NCI-H1048 (cell line): ENCODE measurements at places on chromosomes 13 and 19.

DNA sequence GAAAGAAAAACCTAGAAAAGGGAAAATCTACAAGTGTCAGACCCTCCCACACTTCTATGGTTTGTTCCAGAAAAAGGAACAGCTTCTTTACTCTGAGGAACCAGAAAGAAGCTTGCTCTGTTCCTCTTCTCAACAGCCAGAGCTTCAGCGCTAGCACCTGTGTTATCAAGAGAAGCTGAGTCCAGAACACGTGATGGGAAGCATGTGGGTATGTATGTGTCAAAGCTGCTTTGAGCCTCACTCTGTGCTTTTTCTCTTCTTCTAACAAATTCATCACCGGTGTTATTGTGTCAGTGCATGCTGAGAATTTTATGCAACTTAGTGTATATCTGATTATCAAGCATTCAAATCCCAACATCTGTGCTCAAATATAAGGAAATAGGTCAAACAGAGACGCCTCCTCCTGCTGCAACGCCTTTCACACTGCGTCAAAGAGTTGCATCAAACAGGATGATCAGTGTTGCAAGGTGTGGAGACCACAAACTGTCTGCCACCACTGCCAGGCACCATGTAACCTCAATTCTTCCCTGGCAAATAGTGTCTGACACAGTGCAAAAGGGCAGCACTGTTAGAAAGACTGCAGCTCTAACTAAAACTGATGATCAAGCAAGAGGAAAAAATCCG is 83.9 kb downstream of the LRRC63 start:
- no peak for DNase-seq

- DNase-seq: no peak
Measured at GRCh38 chr13:111177081-111177711, 62.1 kb downstream of the ARHGEF7 start.

GRCh38 chr19:12564016-12564664 is 12.9 kb upstream of the ZNF564 start:
- DNase-seq: peak; percentile 83

DNA sequence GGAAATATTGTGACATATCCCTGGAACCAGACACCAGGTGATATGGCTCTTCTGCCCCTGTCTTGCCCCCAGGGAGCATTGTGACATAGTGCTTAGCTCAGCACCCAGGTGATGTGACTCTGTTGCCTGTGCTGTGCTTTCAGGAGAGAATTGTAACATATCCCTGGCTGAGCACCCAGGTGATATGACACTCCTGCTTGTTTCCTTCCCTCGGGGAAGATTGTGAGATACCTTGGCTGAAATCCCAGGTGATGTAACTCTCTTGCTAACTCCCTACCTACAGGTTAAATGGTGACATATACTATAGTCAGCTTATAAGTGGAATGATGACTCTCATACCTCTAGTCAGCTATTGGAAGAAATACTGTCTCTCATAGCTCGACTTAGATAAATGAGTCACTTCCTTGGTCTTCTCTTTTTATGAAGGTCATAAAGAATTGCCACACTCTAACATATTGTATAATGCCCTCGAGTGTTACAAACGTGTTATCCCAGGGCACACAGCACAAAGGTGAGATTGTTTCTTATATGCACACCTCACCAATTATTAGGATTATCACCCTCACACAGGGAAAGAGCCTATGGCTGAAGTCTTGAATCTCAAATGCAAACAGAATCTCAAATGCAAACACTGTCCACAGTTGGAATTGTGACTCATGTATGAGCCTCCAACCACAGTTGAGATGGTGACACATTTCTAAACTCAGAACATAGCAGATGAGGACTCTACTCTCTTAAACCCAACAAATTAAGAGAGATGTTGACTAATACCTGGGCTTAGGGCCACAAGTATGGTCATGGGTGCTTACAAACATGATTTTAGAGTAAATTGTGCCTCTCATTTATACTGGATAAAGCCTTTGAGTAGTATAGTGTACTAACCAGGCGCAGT is 32.7 kb upstream of the ZNF254 start:
- no peak for DNase-seq

- no peak for DNase-seq
Measured at GRCh38 chr13:35498231-35498630, 21.7 kb upstream of the MAB21L1 start.

DNA sequence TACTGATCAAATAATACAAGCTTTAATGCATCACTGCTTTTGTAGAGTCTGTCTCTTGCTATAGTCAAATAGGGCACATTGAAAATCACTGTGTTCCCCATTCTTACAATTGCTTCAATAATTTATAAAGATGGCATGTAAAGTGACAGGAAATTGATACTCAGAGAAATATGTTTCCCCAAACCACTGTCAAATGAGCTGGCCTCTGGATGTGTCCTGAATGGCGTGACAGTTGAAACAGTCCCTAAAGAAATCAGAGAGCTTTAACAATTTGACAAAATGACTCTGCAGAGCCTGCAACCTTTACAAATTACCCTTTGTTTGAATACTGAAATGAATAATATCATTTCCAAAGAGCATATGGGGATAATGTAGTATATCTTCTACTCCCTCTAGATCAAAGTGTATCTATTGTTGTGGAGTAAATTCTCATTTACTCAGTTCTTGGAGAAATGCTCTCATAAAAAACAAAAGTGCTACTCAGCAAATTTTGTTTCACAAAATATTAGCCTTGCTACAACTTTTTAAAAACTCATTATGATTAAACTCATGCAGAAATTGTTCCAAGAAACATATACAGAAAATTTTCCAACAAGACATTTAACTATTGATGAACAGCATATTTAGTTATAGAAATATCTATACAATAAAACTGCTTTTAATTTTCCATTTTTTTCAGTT is 763.2 kb upstream of the SPRY2 start:
- DNase-seq: no peak

DNA sequence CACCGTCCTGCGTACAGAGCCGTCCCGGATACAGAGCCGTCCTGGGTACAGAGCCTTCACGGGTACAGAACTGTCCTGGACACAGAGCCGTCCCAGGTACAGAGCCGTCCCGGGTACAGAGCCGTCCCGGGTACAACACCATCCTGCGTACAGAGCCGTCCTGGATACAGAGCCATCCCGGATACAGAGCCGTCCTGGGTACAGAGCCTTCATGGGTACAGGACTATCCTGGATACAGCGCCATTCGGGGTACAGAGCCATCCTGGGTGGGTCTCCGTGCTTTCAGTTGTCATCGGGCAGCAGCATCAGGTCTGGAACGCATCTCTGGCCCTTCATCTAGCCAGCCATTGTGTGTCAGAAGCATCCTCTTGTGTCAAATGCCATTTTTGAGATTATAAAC is 222.3 kb upstream of the SOX1 start:
- DNase-seq: no peak

DNA sequence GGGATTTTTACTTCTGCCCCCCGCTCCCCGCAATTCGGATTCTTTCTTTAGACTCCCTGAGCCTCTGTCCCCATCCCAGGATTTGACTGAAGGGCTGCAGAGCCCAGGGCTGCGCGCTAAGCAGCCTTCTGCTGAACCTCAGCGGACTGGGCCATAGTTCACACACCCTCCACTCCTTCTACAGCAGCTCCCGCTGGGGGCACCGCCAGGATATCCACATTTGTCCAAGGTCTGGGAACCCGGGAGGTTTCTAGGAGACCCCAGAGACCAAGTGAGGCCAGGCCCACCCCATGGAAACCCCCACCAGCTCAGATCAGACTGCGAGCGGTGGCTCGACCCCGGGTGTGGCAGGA is 463.3 kb downstream of the ITGBL1 start:
- DNase-seq: no peak

GRCh38 chr19:52492201-52492993 is 35.1 kb upstream of the ZNF808 start:
- peak; percentile 12 for DNase-seq

GRCh38 chr13:73825143-73825542 is 309.1 kb downstream of the KLF12 start:
- DNase-seq: no peak

DNA sequence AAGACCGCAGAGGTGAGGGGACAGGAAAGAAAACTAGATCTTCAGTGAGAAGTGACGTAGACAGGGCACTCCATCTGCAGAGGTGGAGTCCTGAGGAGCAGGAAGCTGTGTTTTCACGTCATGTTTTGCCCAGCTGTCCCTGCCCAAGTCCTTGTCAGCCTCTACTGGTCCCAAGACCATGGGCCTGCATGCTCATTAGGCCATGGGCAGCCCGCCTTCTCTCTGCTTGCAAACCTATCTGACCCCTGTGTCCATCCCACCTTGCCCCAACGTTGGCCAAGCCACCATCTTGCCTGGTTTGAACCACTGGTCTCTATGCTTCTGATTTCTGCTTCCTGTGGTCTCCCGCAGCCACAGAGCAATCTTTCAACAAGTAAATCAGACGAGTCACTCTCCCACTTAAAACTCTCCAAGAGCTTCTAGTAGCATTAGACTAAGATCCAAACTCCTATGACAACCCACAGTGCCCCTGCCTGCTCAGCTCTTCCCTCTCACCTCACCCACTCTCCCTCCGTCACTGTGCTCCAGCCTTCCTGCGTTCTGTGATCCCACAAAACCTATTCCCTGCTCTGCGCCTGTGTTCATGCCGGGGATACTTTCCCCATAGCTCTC is 18.6 kb upstream of the CCNE1 start:
- no peak for DNase-seq

GRCh38 chr13:55992145-55992544 is 1148.6 kb upstream of the PRR20A start:
- no peak for DNase-seq

DNA sequence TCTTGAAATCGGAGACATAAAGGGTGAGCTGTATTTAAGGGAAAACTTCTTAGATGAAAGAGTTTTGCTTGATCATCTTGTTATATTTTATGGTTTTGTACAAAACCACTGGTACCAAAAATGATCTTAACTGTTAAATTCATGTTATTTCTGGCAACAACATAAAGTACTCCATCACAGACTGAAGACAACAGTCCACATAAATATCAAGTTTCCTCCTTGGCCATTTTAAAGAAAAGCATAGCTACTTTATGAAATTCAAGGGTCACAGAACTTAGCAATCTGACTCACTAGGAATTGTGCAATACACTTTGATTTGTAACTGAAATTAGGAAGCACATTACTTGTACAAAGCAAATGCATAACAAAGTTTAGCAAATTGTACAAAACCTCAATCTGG is 66.3 kb downstream of the TBC1D4 start:
- no peak for DNase-seq

DNA sequence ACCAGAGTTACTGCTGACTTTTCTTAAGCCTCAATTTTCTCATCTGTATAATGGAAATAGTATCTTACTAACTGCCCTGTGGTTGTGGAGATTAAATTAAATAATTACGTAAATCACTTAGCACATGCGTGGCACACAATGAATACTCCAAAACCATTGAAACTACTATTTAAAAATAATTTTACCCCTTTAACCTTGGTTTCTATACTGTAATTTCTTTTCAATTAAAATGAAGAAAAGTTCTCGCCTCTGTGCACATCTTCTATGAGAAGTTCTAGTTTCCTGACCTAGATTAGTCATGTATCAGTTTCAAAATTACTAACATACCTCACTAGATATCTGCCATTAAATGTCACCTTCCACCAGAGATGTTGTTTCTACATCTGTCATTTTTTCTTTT is 5.7 kb downstream of the SLITRK1 start:
- no peak for DNase-seq

DNA sequence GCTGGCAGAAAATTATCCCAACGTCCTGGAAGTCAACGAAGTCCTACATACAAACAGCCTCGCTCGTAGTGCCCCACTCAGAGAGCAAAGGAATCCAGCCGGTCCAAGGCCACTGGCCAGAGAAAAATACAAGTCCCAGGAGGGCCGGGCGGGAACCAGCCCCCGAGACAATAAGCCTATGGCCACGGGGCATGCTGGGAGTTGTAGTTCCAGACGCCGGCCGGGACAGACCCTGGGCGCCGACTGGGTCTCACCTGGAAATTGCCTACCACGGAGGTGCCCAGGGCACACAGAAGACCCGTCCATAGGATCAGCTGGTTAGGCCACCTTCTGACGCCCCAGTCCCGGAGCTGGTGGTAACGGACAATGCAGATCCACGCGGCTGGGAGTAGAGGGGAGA is 5.4 kb downstream of the TMEM150B start:
- DNase-seq: no peak

GRCh38 chr13:24491845-24492244 is 20.7 kb downstream of the PARP4 start:
- no peak for DNase-seq

GRCh38 chr19:31531326-31531725 is 182.1 kb upstream of the TSHZ3 start:
- no peak for DNase-seq

DNA sequence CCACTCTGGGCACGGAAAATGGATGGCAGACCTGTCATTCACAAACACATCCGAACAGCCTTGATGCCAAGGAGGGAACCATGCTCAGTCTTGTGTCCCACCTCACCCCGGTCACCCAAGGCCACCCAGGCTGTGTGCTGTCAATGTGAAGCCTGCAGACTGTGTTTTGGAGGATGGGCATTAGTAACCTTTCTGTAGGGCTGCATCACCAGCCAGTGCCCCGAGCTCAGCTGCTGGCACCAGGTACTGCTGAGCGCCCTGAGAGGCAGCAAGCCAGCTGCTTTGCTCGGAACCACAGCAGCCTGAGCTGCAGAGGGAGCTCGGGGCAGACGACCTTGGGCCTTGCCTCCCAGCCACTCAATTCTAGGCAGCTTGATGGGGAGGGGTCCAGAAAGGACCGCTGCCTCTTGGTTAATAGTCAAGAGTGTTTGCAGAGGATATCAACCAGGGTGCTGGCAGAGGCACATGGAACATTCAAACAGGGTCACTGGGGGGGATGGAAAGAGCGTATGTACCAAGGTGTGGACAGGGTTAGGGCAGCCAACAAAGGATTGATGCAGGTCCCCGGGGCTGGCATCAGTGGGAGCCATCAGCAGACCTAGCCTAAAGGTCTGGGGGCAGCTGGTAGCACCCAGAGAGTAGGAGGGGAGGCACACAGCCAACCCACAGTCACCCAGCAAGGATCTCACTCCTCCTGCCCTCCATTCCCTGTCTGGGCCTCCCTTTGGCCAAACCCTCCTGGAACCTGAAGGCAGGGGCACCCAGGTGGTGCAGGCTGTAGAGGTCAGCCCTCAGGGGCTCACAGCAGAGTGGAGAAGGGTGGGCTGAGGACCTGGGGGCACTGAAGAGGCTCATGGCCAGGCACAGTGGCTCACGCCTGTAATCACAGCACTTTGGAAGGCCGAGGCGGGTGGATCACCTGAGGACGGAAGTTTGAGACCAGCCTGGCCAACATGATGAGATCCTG is 8.1 kb downstream of the VSTM2B start:
- no peak for DNase-seq

- no peak for DNase-seq
Measured at GRCh38 chr19:2970201-2970835, 7.0 kb upstream of the TLE6 start.

GRCh38 chr13:59374691-59375090 is 789.0 kb downstream of the DIAPH3 start:
- DNase-seq: no peak

GRCh38 chr13:72570019-72570418 is 157.4 kb downstream of the MZT1 start:
- no peak for DNase-seq

DNA sequence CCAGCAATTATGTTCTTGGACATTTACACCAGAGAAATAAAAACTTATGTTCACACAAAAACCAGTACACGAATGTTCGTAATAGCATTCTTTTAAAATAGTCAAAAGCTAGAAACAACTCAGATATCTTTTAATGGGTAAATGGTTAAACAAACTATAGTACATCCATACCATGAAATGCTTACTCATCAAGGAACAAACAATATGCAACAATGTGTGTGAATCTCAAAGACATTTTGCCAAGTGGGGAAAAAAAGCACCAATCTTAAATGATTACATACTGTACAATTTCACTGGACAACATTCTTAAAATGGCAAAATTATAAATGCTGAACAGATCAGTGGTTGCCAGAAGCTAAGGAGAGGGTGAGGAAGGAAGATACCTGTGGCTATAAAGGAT is 36.6 kb downstream of the MYCBP2 start:
- no peak for DNase-seq
